Cortex of kidney (tissue), 1 donor: ENCODE measurements at places on chromosomes 12 and 14.

GRCh38 chr12:84186433-84186832 lies 726.2 kb downstream of the SLC6A15 start:
- no peak for DNase-seq

- no peak for DNase-seq
These were observed 214.7 kb upstream of the GARIN2 start for GRCh38 chr14:66974397-66975025.

GRCh38 chr12:125289970-125290369 lies 224.7 kb downstream of the AACS start:
- no peak for DNase-seq

- DNase-seq, result no peak
These were observed 37.0 kb upstream of the FRMD6 start for GRCh38 chr14:51614707-51615106.

DNA sequence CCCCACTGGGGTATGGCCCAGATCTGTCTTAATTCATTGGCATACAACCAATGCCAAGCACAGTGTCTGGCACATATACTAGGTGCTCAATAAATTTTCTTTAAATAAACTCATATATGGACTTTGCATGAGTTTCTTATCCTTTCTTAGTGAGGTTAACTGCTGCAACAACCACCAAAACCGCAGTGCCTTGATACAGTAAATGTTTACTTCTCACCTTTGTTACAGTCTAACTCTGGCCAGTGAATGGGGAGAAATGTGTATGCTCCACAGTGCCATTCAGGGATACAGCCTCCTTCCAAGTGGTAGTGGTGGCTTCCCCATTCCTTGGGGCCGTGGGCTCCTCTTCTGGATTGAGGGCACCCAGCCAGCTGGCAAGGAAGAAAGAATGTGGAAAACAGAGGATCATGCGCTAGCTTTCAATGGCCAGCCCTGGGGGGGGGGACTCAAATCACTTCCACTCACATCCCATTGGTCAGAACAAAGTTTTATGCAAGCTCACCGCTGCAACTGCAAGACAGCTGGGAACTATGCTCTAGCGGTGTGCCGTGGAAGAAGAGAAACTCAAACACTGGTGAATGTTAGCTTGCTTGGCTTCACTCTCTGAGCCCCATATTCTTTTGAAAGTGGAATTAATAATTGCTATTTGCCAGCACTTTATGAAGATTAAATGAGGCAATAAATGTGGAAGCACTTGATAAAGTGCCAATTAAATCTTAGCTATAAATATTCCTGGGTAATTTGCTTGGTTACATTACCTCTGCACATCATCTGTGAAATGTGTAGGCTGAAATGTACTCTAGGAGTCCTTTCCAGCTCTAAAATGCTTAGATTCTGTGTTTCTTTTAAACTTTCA lies 51.0 kb upstream of the SOCS2 start:
- no peak for DNase-seq

DNA sequence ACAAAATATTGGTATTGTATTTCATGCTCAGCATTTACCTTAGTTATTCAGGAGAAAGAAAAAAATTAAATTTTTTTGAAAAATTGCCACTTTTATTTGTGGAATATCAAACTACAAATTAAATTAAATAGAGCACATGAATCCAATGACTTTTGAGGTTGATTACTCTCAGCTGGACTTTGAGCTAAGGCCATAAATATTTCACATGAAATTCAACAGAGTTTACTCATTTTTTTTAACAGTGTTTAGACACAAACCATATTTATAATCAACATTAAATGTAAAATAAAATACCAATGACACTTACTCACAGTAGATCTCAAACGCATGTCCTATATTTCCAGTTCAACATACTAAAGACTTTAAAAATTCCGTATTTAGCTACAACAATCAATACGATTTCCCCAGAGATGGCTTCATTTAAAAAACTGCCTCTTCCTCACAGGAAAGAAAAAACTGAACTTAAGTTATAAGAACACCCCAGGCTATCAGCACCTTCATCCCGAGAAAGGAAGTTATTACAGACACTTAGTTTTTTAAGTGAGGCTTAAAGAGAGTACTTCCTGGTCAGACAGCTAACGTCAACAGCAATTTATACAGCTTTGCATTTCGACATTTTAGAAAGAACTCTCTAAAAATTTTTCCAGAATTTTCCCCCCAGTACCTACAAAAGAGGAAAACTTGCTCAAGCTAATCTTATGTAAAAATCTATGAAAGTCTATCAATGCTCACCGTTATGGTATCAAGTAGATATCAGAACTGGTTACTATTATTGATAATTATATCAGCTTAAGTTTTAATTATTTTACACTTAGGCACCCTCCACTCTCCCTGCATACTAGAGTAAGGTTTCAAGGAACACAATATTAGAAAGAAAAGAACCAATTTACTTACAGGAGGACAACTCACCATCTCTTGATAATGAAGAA lies 13.8 kb downstream of the TAOK3 start:
- no peak for DNase-seq

DNA sequence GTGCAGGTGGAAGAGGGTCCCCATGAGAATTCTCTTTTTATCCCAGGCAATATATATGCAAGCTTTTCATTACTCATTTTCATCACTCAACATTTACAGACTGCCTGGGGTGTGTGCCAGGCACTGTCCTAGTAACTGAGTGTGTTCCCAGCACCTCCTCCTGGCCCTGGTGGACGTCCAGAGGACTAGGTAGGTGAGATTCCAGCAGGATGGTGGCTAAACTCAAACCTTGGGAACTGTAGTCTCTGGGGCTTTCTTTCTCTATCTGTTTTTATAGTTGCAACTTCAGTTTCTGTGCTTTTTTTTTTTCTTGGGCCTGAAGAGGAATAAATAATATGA lies 63.8 kb downstream of the SUSD6 start:
- no peak for DNase-seq

- DNase-seq, result no peak
These were observed 142.2 kb downstream of the BMP4 start for GRCh38 chr14:53814392-53814791.

- no peak for DNase-seq
These were observed 415.4 kb upstream of the PRICKLE1 start for GRCh38 chr12:43004908-43005307.

DNA sequence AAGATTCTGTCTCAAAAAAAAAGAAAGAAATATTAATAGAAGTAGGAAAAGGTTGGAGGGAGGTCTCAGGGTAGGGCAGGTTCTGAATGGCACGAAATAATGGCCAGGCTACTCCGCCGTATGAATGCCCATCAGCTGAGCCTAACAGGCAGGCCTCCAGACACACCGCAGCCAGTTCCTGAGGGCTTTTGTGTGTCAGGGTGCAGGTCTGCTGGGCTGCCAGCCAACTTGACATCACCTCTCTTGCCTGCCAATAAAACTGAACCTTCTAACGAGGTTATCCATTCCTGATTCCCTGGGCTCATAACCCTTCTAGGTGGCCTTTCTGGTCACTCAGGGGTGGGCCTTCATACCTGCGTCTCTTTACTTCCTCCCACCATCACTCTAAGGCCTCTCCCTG lies 3.0 kb downstream of the IFI27 start:
- no peak for DNase-seq

GRCh38 chr12:110262442-110263388 lies 18.3 kb upstream of the ATP2A2 start:
- no peak for DNase-seq

DNA sequence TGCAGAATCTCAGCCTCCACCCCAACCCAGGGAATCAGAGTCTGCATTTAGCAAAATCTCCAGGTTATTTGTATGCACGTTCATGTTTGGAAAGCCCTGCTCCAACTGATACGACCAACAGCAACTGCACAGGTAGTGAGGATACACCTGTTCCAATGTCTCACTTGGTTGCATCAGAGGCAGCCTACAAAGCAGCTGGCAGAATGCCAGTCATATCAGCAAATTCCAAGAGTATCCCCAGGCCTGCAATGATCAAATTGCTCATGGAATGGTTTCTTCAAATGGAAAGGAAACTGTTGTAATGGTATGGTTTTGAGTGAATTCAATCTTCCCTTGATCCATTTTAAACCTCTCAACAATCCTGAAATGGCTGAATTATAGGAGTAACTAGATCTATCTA lies 75.4 kb downstream of the GRIP1 start:
- no peak for DNase-seq

DNA sequence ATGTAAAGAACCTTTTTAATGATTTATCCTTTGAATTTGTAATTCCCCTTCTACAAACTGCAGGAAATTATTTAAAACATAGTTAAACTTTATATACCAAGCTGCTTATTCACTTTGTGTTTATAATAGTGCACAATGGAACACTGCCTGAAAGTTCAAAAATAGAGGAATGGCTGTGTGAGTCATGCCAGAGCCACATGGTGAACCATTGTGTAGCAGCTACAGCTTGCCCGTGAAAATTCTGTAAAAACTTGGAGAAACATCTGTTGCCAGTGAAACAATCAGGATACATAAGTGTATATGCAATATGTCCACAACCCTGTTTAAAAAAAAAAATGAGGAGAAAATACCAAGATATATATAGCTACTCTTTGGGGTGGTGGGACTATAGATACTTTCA lies 59.5 kb downstream of the VEZT start:
- DNase-seq, result no peak

DNA sequence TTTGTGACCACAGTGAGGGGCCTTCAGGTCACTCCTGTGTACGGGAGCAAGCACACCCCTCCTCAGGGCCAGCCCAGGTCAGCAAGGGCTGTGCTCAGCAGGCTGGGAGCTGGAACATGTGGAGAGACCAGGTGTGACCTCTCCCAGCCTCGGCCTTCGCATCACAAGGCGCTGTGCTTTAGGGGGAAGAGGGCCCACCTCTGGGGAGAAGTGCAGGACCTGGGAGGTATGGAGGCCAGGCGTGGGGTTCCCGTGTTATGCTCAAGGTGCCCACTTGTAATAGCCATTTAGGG lies 194.6 kb upstream of the PRMT8 start:
- DNase-seq, result no peak

GRCh38 chr12:12853435-12853834 lies 37.9 kb upstream of the GPRC5A start:
- no peak for DNase-seq
